Activated T-cell treated with anti-CD3 and anti-CD28 coated beads, Interleukin-2, amount 50 U/mL, for 24 hours (primary cell): ENCODE measurements at places on chromosomes 6 and 20.
A peak's percentile ranks its signal among the peaks of the same experiment; 100 is the strongest.

GRCh38 chr6:146103416-146104072, 74.7 kb downstream of the GRM1 start:
- DNase-seq = no peak

GRCh38 chr20:24955045-24955444, 6.0 kb downstream of the CST7 start:
- DNase-seq = peak; percentile 58

DNA sequence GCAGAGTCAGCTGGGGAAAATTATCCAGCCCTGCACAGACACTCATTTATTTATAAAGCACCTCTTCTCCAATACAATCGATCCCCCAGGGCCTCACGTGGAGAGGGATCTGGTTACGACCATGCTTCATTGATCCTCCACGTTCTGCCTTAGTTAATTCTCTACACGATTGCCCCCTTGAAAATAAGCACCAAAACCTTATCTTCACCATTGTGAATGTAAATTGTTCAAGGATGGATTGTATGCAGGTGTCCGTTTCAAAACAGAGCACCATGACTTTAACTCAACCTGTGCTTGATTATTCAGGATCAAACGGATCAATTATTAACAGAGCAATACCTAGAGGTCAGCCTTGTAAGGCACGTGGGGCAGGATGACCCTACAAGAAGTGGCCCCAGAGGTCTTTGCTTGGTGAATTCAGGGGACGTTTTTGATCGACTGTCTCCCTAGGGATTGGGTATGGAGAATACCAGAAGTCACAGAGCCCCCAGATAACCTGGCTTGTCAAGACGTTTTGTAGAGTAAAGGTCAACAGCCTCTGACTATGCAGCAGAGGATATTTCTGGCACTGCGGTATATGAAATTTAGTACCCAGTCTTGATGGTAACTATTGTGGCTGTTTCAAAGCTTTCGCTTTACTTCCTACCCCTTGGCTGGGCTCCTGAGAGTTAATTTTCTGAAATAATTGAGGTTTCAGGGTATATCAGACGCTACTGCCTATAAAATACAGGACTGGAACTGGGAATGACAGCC, 112.1 kb downstream of the NFATC2 start:
- no peak for DNase-seq

DNA sequence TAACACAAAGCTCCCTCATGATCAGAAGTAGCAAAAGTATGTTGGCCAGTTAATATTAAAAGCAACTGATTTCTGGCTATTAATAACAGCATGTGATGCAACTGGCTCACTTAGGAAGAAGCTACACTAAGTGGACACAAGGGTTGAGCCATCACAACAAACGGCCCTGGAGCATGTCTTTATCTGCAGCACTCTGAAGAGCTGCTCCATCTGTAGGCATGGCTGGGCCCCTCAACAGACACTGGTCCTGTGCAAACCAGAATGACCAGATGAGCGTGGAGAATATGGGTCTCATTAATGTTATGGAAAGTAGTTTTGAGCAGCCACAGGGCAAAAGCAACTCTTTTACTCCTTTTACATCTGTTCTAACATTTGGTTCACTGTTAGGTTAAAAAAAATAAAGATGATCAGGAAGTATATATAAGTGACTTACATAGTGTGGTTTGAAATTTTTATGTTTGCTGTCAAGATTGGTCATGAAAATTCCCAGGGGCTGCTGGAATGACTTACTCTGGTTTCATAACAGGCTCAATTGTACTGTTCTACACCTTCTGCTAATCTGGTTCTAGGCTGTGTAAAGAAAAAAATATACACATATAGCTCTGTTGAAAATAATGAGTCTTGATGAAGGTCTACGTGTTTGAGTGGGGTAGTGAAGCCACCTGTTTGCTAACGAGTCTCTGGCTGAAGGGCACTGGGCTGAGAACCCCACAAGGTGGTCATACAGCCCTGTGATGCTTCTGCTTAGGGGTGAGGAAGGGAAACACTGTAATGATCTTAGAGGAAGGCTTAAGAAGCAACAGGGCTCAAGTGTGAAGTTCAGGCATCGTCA, 58.1 kb downstream of the INSM1 start:
- DNase-seq = no peak

DNA sequence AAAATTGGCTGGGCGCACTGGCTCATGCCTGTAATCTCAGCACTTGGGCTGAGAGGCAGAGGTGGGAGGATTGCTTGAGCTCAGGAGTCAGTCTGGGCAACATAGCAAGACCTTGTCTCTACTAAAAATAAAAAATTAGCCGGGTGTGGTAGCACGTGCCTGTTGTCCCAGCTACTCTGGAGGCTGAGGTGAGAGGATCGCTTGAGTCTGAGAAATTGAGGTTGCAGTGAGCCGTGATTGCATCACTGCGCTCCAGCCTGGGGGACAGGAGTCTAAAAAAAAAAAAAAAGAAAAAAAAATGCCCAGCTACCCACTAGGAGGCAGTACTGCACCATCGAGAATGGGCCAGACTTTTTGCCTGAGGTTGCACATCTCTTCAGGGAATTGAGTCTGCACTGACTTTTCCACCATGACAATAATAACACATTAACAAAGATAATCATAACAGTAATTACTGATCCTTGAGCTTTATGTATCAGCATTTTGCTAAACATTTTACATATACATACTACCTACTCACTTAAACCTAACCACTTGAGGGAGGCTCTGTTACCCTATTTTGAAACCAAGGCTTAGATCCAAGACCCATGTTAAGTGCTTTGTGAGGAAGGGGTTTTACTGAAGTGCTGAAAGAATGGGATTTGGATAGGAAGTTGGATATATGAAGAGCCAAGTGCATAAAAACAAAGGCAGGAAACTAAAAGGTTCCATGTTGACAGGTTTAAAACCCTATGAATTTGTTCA, 21.0 kb downstream of the SRSF3 start:
- peak; percentile 56 for DNase-seq

DNA sequence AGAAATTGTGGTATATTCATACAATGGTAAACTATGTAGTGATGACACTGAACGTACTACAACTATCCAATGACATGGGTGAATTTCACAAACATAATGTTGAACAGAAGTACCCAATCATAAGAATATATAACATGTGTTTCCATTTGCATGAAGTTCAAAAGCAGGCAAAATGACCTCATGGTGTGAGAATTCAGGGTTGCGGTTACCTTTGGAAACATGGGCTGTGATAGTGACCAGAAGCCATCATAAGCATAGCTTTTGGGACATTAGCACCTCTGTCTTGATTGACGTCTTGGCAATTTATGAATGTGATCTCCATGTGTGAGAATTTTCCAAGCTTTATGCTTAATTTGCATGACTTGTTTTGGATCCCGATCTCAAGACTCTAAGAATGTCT, 500.1 kb upstream of the JAG1 start:
- no peak for DNase-seq

DNA sequence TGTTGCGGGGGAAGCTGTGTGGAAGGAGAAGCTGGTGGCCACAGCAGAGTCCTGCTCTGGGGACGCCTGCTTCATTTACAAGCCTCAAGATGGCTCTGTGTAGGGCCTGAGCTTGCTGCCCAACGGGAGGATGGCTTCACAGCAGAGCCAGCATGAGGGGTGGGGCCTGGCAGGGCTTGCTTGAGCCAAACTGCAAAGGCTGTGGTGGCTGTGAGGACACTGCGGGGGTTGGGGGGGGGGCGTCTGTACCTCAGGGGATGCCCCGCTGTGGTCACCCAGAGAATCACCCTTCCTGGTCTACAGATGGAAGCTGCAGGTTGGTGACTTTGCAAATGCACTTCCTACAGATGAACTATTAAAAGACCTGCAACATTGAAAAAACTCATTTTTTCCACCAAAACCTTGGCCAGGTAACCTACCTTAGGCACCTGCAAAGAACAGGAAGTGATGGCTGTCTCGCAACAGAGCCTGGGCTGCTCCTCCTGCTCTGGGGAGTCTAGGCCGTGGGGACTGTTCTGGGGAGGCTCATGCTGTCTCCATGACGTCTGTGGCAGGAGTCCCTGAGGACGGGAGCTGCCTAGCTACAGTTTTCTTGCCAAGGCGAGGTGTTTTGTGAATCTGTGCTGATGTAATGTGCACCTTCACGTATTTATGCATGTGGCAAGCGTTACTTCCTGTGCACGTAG, 7.3 kb downstream of the NPBWR2 start:
- DNase-seq = no peak

- no peak for DNase-seq
These were observed 175.6 kb downstream of the SYNE1 start for GRCh38 chr6:152461556-152461955.

DNA sequence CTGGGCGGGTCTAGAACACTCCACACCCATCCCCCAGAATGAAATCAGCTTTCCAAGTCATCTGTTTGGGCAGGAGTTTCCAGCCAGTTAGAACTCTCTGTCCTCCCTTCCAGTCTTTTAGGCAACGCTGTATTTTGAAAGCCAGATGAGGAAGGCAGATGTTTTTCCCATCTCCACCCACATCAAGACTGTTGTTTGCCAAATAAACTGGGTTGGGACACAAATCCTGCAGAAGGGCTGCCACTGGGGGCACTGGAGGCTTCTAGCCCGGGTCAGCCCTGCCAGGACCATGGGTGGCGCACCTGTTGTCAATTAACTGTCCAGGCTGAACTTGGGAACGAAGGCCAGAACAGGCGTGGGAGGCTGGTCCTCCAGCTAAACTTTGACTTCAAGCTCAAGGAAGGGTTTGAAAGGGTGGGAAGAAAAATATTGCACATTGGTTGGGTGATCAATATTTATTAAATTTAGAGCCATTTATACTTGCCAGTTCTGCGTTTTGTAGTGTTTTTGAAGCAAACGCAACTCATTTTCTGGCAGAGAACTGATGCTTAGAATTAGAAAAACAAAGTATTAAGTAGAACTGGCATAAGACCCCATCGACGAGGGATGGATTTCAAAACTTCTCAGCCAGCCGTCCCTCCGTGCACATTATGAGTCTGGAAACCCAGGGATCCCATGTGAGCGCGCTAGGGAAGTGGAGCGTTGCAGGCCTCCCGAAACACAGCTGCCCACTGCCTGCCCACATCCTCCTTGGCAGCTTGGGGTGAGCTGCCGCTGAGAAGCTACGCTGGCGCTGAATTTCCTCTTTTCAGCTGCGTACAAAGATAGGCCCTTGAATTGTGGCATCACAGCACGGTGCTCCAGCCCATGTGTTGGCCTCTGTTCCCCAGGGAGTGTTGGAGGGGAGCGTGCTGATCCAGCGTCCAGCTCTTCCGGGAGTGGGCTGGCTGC, 297.4 kb downstream of the QKI start:
- DNase-seq = no peak

DNA sequence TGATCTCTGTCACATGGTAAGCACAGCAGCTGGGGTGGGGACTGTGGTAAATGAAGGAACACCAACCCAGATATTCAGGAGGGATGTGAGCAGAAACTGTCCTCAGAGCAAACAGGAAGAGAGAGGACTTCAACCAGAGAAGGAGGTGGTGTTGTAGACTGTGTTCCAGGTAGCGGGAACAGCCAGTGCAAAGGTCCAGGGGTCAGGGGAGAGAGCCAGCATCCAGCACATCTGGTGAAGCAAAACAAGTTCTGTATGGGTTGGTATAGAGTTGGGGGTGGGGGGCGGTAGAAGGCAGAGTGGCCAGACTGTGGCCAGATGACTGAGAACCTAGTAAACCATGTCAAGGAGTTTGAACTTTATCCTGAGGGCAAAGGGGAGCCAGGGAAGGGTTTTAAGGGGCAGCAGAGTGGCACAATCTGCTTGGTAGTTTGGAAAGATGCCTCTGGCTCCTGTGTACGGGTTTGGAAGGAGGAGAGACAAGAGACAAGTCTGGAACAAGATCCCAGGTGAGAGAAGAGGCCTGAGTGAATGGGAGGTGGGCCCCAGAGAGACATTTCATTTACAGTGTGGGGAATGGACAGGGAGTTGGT, 27.8 kb upstream of the TTPAL start:
- no peak for DNase-seq

GRCh38 chr6:112031960-112032359, 21.9 kb upstream of the CCN6 start:
- no peak for DNase-seq

DNA sequence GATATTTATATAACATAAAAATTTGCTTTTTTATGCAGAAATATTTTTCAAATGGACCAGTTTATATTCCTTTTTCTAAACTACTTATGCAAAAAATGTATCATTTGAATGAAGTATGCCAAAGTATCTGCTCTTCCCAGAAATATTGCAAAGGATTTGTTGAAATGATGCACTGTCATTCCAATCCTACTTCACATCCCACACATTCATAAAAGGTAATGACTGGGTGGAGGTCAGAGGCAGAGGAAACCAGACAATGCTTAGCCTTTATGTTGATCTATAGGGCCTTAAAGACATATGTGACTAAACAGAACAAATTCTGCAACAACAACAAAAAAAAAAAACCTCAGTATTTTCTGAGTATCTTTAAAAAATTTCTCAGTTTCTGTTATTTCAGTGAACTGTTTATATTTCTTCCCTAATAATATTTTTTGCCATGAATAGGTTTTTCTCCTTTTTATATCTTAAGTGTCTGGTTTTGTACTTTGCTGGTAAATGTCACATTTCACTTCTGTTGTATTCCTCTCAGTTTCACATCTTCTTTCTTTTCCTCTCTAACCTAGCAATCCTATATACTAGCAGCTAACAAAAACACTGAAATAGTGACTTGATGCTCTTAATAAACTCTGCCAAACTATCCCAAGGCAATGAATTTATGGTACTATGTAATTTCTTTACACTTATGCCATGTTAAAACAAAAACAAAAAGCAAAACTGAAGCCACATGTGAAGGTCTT, 374.1 kb downstream of the BCKDHB start:
- no peak for DNase-seq

DNA sequence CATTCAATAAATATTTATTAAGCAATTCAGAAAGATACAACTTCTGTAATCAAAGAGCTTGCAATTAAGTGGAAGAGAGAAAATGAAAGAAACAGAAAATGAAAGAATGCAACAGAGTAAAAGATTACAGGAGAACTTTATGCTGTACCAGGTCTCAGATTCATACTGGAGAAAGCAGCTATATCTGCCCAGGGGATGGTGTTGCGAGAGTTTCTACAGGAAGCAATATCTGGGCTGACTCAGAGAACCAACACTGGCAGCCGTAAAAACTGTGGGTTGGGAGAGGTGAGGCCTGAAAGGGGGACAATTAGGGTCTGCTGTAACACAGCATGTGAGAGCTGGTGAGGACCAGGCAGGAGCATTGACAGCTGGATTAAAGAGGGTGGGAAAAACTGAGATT, 256.7 kb upstream of the TCF21 start:
- no peak for DNase-seq

GRCh38 chr6:107956586-107957307, 1.3 kb downstream of the SEC63 start:
- DNase-seq = no peak

DNA sequence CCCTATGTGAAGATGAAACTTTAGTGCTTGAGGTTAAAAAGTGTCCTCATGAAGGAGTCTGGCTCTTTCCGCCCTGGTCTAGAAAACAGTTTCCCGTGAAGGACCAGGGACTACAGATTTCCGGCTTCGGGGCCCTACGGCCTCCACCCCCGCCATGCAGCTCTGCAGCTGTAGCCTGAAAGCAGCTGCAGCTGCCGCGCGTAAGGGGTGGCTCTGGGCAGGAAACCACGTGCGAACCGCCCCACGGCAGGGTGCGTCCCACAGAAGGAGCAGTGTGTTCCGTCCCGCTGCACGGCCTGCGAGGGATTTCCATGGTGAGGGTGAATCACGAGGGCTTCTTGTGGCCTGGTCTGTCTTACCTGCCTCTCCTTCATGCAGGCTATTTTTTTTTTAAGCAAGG, 117.0 kb downstream of the ERMARD start:
- peak; percentile 67 for DNase-seq
